ENCODE measurements at places on chromosomes 11 and 22.
A peak's percentile ranks its signal among the peaks of the same experiment; 100 is the strongest.

DNA sequence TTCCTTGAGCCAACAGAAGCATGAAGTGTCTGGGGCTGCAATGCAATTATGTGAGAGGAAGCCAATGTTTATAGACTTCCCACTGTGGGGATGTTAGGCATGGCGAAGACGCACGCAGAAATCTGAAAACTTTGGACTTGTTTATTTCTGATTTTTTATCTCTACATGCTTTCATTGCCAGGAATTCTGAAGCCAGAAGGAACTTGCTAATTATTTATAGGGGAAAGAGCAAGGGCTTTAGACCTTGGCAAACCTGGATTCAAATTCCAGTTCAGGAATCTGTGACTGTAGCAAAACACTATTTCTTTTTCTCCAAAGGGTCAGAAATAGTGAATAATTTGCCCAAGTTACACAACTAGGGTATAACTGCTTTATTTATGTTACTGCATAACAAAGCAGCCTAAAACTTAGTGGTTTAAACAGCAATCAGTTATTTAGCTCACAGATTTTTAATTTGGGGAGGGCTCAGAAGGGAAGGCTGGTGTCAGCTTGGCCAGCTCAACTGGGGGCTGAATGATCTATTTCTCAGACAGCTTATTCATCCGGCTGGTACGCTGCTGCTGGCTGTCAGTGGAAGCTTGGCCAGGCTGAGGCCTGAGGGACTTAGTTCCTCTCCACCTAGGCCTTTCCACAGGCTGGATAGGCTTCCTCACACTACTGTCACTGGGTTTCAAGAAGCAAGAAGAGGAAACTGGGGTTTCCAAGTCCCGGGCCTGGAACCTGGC lies 1.9 kb upstream of the OR6Q1 start:
- DNase-seq = no peak

GRCh38 chr11:69704508-69705253 lies 859 bp upstream of the FGF19 start:
- peak; percentile 23 for DNase-seq

DNA sequence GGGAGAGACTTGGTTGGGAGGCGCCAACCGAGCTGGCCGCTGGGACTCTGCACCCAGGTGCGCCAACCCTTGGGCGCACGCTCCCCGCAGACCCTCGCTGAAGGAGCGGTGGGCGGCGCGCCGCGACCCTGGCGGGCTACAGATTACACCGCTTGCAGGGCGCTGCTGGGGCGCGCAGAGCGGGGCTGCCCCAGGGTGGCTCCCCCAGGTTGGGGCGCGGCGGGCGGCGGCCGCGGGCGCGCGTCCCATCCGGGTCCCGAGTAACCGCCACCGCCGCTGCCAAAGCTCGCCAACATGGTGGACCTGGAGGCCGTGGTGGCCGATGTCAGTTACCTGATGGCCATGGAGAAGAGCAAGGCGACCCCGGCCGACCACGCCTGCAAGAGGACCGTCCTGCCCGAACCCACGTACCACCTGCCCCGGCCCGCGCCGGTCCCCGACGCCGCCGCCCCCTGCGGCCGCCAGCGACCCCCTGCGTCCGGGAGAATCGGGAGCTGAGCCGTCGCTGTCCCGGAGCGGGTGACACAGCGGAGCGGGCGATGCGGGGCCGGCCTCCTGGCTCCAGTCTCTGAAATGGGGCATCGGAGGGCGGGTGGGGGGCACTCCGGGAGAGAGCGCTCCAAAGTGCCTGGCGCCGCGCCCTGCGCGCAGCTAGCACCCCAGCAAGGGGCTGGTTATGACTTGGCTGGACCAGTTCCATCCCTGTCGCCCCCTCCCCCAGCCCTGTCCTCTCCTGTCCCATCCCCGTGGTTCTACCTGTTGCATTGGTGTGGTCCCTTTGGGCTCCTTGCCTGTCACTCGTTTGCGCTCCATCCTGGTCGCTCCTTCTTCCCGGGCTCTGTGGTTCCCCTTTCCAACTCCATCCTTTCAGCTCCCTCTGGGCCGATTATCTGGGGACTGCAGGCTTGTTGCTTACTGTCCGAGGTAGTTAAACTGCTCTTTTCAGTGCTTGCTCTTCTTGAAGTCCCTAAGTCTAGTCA lies 143.3 kb upstream of the GRK3 start:
- DNase-seq = no peak

GRCh38 chr11:118051611-118052461 lies 25.0 kb upstream of the TMPRSS4 start:
- no peak for DNase-seq

DNA sequence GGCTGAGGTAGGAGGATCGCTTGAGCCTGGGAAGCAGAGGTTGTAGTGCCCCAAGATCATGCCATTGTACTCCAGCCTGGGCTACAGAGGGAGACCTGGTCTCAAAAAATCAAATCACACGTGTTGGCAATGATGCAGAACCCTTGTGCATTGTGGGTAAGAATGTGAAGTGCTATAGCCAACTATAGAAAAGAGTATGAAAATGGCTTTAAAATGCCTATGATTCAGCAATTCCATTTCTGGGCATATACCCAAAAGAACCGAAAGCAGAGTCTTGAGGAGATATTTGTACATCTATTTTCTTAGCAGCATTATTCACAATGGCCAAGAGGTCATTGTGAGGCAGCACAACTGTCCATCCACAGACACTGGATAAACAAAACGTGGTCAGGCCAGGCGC lies 2.6 kb upstream of the FADS3 start:
- DNase-seq = peak; percentile 92

GRCh38 chr11:2264366-2265053 lies 5.9 kb downstream of the ASCL2 start:
- no peak for DNase-seq

- no peak for DNase-seq
Measured at GRCh38 chr11:83162377-83162776, 5.4 kb downstream of the PCF11 start.

GRCh38 chr11:69832561-69833413 lies 13.6 kb upstream of the FGF3 start:
- no peak for DNase-seq

GRCh38 chr11:77752516-77752915 lies 68.0 kb downstream of the RSF1 start:
- peak; percentile 20 for DNase-seq

GRCh38 chr11:77158041-77158695 lies 30.1 kb downstream of the MYO7A start:
- DNase-seq = no peak

DNA sequence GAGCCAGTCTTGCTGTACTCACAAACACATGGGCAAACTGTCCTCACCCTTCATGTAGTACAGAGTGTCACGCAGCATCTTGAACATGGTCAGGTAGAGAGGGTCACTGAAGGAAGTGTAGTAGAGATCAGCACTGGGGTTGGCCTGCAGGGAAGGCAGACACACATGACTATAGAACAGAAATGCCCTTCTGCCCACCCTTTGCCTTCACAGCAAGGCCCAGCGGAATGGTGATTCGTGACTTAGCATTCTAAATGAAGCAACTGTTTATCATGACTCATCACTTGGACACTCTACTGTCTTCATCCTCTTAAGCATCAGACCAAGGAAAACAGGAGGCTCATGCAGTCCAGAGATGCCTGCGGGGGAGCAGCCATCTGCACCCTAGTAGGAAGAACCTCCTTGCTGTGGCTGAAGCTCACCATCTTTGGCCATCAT lies 33.4 kb downstream of the SERPIND1 start:
- peak; percentile 94 for DNase-seq

DNA sequence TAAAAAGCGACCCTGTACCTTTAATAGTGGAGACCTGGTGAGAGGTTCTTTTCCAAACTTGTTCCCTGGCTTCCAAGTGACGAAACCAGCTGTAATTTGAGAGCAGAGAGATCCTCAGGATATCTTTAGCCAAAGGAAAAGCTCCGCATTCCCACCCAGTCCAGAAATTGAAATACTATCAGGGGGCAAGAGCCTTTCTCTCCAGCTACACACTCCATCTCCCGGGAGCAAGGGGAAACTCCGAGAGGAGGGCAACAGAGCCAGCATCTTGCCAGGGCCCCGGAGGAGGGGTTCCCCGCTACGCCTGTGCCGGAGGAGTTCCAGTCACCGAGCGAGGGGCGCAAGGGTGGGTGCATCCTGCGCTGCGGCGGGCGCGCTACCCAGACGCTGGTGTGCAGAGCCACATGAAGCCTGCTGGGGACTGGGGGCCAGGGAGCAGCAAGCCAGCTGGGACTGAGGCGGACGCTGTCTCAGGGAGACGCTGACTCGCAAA lies at the start of gene FIBIN:
TSS of gene FIBIN (plus strand) at position 148 of the 493 bp plus-strand sequence. CDS start 415 bp downstream, outside the sequence.
- peak; percentile 87 for DNase-seq

GRCh38 chr11:83007909-83008580 lies 63.7 kb downstream of the RAB30 start:
- no peak for DNase-seq

Measured in fibroblast of skin of scalp (primary cell).